ENCODE measurements at places on chromosomes 3 and 15.

DNA sequence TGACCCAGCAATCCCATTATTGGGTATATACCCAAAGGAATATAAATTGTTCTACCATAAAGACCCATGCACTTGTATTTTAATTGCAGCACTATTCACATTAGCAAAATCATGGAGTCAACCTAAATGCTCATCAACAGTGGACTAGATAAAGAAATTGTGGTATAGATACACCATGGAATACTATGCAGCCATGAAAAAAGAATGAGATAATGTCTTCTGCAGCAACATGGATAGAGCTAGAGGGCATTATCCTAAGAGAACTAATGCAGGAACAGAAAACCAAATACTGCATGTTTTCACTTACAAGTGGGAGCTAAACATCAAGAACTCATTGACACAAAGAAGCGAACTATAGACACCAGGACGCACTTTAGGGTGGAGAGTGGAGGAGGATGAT lies 466.7 kb downstream of the MECOM start:
- no peak for DNase-seq

GRCh38 chr15:85383470-85384148 lies 3.2 kb downstream of the AKAP13 start:
- DNase-seq, result no peak

DNA sequence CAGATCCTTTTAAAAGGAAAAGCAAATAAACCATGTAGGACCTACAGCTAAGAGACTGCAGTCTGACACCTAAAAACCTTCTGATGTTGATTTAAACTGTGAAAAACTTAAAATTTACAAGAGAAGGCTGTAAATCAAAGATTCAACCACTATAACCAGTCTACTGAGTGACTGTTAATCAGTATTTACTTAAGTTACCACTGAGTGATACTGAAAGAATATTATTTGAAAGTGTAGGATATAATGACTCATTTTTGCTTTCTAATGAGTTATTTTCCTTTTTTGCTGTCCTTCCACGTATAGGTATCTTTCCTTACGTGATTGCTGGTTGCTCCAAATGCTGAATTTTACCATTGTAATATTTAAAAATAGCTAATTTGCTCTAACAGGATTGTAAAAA lies 44.6 kb downstream of the RFX7 start:
- DNase-seq, result no peak

DNA sequence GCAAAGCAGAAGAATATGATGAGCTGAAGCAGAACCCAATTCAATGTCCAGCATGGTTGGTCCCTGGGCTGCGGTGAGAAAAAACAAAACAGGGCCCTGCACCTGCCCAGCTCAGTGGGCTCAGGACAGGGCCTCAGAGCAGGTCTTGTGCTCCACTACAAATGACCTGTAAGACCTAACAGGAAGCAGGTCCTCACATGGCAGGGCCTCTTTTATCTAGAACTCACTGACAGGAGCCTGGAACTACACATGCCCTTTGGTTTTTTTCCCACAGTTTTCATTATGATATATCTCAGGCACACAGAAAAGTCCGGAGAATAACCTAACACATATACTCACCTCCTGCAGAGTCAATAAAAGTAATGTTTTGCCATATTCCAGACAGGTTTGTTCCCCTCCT lies 38.4 kb downstream of the CCDC12 start:
- no peak for DNase-seq

GRCh38 chr3:177935047-177935446 lies 601.2 kb upstream of the KCNMB2 start:
- no peak for DNase-seq

DNA sequence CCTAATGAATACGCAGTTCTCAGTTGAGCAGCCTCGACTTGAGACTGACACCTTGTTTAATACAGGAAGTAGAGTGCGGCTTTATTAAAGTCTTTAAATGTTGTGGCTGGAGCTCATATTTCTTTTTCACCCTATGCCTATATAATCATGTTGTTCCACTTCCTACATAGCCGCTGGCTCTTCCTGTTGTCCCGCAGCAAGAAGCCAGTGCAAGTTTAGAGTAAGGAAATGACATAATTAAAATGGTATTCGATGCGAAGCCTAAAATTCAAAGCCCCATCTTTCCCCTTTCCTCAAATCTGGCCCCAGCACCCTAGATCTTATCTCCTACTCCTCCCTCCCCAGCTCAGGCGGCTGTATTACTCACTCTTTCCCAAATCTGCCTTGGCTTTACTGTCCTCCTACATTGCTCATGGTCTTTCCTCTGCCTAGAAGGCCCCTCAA lies 7.5 kb upstream of the PHLDB2 start:
- no peak for DNase-seq

DNA sequence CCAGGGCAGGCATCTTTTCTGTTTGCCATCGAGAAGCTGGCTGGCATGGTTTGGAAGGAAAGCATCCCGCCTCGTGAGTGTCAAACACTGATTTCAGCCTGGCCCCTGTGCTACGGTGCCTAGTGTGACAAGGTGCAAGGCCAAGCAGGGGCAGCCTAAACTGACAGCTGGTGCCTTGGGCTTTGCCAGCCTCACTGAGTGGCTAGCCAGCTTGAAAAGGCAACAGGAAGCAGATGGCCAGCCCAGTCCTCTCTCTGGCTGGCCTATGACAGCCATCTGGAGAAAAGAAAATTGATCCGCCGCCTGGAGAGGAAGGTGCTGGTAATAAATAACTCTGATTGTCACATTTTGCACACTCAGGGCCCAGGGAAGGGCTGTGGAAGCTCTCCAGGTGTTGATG lies 52.2 kb downstream of the C3orf85 start:
- no peak for DNase-seq

DNA sequence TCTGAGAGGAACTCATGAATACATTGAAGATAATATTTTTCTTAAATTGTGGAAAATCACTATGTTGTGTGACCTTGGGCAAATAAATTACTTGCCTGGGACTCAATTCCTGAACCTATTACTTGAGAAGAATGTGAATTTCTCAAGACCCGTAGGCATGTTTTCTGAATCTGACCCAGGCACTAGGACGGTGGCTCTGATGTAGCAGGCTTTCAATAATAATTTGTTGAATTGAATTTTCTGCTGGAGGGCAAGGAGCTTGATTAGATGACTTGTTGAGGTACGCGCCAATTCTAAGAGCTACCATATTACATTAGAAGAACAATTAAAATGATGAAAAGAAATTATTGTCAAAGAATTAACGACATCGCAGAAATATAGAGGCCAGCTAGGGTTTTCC lies 150.2 kb upstream of the LRRC3B start:
- no peak for DNase-seq

DNA sequence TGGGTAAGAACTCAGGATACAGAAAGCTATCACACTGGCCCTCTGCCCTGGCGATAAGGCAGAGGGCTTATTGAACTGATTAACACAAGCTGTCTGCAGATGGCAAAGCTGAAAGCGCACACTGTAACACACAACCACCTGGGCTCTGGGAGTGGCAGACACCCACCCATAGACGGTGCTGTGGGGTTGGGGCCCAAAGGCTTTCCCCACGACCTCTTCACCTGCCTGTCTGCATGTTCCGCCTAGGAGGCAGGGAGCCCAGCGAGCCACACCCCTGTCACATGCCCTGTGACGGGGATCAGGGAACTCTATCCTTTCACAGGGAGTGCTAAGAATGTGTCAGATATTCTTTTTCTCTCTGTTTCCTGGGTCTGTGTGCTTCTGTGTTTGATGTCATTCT lies 12.1 kb upstream of the TFG start:
- no peak for DNase-seq

DNA sequence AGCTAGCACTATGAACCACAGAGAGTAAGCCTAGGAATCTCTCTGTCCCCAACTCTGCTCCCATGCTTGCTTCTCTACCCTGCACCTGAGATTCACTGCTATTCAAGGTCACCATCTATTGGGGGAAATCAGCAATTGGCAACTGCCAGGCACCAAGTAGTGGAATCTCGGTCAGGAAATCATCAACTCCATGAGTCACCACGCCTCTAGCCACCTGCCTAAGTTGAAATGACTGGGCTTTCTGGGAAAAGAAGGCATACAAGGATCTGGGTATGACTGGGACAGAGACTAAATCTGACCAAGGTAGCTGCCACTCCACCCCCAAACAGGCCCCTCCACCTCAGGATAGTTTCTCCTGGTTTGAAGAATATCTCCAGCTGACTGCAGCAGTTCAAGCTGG lies 464.1 kb upstream of the CBLB start:
- DNase-seq, result peak; percentile 13

DNA sequence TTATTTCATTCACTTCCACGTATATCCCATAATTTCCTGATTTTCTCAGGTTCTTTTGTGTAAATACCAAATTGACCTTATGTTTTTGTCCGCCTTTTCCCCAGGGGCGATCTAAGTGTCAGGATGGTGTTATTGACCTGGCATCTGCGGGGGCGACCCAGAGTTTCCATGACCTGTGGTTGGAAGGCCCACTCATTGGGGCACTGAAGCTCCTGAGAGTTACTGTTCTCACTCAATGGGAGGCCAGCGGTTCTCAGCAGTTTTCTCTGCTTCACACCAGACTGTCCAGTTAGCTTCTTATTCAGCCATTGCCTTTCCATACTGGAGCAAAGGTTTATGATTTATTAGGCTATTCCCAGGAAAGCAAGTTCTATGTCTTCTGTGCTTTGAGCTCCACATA lies 53.3 kb downstream of the B3GALNT1 start:
- no peak for DNase-seq

DNA sequence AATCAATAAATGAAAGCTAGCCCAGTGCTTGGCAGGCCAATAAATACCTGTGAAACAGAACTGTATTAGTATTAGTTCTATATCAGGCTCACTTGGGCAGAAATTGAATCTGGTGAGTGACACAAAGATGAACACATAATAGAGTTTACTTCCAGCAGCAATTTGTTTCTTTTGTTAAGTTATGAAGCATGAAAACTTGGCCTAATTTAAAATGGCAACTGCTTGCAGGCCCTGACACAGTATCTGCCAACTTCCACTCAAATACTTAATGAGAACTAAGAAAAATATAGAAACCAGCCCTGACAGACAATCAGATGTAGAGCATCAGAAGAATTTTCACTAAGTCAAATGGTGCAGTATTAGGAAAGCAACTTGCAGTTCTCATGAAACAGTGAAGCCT lies 37.6 kb upstream of the LRIG1 start:
- DNase-seq, result no peak

- DNase-seq, result no peak
Measured at GRCh38 chr3:71072287-71072686, 511.2 kb downstream of the FOXP1 start.

- DNase-seq, result no peak
Measured at GRCh38 chr3:180854887-180855286, 57.6 kb upstream of the FXR1 start.

- no peak for DNase-seq
Measured at GRCh38 chr3:177208781-177209180, 11.5 kb upstream of the TBL1XR1 start.

DNA sequence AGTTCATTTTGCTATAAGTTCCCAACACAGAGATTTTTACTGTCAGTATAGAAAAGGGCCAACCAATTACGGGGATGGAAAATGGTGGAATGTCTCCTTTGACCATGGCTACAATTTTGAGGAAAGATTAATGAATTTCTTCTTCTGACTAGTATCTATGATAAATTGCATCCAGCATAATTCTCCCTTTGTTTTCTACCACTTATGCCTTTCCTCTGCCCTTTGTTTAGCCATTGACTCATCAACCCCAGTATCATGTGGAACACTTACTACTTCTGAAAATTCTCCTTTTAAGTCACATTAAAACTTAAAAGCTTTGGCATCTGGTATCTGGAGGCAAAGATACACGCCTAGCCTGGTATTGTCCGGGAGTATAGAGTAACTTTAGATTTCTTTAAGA lies 92.9 kb upstream of the CADPS start:
- no peak for DNase-seq

- DNase-seq, result no peak
Measured at GRCh38 chr3:194283221-194284006, 67.7 kb downstream of the CPN2 start.

DNA sequence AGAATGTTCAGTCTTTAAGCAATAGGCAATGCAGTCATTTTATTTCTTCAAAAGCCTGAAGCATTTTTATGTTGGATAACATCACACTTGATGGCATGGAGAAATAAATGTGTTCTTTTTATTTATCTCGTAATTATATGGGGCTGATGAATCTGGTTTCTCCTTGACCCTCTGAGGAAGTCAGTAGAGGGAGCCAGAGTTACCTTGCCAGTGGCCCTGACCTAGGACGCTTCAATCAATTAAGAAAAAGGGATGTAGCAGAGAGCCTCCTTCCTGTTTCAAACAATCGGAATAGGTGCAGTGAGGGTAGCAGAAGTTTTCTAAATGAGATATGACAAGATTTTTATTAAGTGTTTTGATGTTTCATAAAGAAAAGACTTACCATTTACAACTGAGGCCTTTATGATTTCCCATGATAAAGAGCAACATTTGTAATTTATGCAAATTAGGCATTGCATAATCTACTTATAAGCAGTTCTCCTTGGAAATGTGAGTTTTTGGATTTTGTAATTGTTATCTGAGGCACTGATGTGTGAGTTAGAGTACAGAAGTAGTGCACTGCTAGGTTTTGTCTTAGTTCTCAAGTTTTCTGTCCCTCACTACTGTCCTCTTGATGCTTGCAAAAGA lies 129.1 kb downstream of the RAP2B start:
- DNase-seq, result no peak

DNA sequence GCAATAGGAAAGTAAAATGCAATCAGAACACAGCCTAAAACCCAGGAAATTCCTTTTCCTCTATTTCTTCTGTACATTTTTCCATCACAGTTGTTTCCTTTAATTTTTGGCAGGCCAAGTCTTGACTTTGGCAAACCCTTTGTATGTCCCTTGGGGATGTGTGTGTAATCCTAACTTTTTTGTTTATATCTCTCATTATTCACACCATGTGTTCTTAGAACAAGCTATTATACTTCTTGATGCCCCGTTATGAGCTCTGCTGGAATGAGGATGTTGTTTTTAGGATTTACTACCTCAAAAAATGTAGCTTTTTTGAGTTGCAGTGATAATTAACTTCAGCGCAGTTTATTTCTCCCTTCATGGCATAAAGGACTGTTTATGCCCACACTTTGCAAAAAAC lies 123.4 kb downstream of the ABI3BP start:
- DNase-seq, result no peak

- no peak for DNase-seq
Measured at GRCh38 chr15:70882361-70882760, 9.9 kb downstream of the THAP10 start.

DNA sequence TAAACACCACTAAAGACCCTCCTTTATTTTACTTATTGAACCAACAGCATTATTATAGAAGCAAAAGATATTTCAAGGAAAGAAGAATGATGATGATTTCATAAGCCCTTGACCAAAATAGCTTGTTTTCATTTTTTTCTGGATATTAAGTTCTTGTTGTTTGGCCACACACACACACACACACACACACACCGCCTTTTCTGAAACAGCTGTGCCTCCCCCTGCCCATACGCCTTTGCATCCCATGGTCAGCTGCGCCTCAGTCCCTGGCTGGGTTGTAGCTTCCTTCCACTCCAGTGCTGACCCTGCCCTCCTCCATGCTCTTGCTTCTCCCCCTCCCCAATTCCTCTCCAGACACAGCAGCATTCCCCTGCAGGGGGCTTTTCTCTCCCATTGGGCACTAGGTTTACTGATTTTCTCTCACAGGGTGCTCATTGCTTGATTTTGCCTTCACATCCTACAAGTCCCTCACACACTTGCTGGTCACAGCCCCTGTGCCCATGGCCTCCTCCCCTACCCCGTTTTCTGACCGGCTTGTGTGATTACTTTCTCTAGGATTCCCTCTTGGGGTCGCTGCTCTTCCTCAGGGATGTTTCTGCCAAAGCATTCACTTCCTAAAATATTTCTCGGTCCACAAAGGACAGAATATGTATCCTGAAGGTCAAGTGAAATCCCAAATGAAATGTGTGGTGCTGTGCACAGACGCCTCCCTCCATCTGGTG lies 18.4 kb downstream of the MESP1 start:
- DNase-seq, result no peak

- no peak for DNase-seq
Measured at GRCh38 chr3:142777927-142778326, 54.1 kb downstream of the TRPC1 start.
